ENCODE measurements at places on chromosomes 7 and 10. TPM values are rescaled to one million over a fixed set of nuclear protein-coding genes. Genes with fewer than 3 reads are reported as not detected.

PIP gene
- not detected for total RNA-seq

CSTF2T gene
- total RNA-seq = 21.7 TPM

GRCh38 chr7:133851411-133851810 is 275.7 kb upstream of the LRGUK start:
- DNase-seq = no peak

- no peak for DNase-seq
These were observed 14.6 kb upstream of the FZD1 start for GRCh38 chr7:91249506-91250233.

All from activated CD8-positive, alpha-beta T cell treated with anti-CD3 and anti-CD28 coated beads for 36 hours (primary cell).